ENCODE measurements at places on chromosomes 4 and X.

DNA sequence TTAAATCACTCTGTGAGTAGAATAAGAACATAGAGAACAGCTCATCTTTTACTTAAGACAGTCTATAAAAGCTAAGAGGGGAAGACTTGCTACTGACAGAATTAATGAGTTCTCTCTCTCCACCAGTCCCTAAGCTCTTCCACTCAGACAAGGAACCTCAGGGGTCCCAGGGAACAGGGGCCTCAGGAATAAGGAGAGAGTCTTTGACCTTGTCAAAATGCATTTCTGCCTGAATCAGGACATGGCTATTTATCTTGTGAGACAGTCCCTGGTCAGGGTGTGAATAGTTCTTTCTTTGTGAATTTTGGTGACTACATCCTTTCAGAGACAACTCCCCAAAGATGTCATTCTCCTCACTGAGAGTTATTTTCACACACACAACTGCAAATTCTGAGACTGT is 218.7 kb upstream of the HS3ST1 start:
- no peak for DNase-seq

DNA sequence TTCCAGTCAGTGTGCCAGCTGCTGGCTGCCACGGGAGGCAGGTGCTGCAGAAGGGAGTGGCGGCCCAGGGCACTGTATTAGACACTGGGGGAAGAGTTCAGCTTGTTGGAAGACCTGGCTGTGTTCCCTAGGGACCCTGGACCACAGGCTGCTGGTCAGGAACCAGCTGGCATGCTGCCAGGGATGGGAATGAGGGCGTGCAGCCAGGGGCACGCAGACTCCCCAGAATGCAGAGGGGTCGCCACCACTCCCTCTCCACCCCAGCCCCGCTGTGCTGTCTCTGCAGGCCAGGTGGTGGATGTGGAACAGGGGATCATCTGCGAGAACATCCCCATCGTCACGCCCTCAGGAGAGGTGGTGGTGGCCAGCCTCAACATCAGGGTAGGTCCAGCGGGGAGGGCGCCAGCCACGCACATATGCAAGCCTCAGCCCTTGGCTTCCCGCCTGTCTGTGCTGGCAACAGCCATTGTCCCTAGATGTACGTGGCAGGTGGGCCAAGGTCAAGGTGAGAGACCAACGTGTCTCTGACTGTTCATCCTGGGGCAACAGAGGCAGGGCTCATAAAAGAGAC is 12.3 kb downstream of the ABCD1 start:
- DNase-seq, result no peak

- DNase-seq, result no peak
Measured at GRCh38 chrX:97405031-97405660, 521.4 kb downstream of the RPA4 start.

DNA sequence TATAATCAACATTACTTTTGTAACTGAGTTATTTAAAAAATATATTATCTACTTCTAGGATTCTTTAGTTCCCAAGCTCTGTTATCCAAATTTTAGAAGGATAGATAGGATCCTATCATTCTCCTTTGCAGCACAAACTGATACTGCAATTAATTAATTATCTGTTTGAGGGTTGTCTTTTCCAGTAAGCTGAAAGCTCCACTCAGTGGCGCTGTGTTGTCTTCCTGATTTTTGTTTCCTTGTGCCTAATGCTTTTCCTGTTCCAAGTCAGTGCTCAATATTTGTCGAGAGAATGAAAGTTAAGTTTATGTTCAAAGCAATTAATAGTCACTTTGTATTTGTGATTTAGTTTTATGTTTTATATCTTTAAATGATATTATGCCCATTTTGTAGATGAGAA is 107.4 kb upstream of the ANK2 start:
- no peak for DNase-seq

GRCh38 chrX:121886557-121886956 is 839.1 kb downstream of the GLUD2 start:
- no peak for DNase-seq

DNA sequence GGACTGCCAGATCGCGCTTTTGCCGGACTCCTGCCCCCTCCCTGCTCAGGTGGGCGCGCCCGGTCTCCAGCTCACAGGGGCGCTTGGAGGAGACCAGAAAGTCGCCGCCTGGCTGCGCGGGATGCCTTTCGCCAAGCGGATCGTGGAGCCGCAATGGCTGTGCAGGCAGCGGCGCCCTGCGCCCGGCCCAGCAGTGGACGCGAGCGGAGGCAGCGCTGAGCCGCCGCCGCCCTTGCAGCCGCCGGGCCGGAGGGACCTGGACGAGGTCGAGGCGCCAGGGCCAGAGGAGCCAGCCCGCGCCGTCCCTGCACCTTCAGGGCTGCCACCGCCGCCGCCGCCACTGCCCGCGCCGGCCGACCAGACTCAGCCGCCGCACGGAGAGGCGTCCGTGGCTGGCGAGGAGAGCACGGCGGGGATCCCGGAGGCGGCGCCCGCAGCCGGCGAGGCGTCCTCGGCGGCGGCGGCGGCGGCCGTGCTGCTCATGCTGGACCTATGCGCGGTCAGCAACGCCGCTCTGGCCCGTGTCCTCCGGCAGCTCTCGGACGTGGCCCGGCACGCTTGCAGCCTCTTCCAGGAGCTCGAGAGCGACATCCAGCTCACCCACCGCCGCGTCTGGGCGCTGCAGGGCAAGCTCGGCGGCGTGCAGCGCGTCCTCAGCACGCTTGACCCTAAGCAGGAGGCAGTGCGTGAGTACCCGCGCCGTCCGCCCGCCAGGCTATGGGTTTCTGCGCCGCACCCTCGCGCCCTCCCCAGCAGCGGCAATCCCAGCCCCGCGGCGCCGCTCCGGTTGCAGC is 834 bp downstream of the NHS start:
- no peak for DNase-seq

DNA sequence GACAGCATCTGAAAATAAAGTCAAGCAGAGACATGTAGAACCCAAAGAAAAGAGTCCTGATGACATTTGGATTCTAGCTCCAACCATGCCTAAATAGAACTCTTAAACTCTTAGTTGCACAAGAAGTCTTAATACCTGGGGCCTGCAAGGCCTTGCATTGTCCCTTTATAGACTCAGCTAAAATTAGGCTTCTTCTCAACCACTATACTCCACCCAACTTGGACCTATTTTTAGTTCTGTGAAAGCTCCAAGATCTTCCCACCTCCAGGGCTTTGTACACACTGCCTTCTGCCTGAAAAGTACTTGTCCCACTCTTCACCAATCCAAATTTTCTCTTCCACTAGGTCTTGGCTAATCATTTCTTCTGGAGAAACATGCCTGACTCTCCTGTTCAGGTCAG is 36.5 kb downstream of the PLK4 start:
- DNase-seq, result no peak

GRCh38 chr4:181345931-181346330 is 897.3 kb upstream of the TENM3 start:
- DNase-seq, result no peak

- DNase-seq, result no peak
Measured at GRCh38 chr4:16104520-16104919, 20.7 kb upstream of the PROM1 start.

DNA sequence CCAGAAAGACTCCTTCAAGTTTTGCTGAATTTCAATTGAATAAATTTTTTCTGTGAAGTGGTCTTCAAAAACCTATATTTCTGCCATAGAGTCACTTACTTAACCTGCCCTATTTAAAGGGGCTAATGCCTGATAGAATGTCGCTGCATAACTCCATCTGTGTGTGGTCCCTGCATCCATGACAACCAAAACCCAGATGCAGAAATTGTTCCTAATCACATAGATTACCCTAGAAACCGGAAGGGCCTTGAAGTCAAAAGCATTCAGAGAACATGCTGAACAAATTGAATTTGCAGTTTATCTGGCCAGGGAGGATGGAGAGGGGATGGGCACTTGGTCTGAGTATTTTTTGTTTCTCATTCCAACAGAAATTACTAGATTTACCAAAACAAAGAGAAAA is 1.5 kb upstream of the PARM1 start:
- DNase-seq, result no peak

DNA sequence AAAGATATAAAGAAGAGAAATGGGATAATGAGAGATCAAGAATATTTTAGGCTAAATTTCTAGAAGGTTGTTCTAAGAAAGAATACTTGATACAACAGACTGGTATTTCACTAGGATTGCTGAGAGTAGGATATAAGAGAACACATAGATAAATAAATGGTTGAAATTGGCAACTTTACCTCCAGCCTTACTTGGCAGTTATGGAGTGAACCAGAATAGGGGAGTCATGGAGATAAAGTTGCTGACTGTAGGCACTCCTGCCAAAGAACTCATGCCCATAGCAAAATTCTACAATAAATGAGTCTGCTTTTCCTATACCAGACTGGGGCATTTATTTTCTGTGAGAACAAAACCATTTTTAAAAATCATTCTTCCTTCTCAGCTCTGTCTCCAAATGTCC is 26.4 kb upstream of the MMRN1 start:
- no peak for DNase-seq
